ENCODE measurements at places on chromosomes 4 and X.

DNA sequence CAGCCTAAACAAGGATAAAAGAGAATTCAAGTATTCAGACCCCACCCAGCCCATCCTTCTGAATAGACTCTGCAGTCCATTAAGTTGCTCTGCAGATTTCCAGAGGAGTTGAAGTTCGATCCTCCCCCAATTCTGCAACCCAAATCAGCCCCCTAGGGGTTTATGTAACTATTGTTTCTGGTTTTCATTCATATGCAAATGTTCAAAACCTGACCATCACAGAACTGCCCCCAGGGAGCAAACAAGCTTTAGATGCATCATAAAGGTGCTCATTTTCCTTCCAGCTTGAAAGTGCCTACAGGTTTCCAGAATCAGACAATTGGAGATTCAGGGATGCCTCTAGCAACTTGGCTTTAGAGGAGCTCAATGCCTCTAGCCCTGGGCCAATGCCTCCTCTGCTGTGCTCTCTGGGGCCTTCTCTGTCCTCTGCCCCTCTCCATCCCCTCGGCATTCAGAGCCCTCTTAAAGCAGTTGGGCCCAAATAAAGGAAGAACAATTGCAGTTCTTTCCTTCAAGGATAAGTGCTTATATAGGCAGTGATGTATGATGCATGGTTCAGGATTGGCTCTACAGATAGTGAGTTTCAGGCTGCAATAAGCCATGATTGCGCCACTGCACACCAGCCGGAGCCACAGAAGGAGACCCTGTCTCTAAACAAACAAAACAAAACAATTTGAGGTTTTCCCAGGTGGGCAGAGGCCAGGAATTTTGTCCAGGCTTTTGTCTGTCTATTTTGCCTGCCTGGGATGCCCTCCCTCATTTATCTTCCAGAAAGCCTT, 23.5 kb upstream of the SPINK2 start:
- DNase-seq = no peak

DNA sequence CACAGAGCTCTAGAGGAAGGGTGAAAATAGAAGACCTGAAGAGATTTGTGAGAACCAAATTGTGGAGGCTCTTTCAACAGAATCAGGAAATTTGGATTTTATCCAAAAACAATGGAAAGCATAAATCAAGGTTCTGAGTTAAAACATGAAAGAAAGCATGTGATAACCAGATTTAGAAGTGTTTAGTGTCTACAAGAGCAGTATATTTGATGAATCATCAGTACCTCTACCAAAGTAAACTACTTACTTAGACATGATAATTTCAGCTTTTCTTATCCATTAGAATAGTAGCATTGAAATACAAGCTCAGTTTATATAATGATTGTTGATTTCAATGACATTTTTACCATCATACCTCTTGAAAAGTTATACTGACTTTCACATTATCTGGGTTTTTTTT, 25.9 kb upstream of the INTU start:
- DNase-seq = no peak

DNA sequence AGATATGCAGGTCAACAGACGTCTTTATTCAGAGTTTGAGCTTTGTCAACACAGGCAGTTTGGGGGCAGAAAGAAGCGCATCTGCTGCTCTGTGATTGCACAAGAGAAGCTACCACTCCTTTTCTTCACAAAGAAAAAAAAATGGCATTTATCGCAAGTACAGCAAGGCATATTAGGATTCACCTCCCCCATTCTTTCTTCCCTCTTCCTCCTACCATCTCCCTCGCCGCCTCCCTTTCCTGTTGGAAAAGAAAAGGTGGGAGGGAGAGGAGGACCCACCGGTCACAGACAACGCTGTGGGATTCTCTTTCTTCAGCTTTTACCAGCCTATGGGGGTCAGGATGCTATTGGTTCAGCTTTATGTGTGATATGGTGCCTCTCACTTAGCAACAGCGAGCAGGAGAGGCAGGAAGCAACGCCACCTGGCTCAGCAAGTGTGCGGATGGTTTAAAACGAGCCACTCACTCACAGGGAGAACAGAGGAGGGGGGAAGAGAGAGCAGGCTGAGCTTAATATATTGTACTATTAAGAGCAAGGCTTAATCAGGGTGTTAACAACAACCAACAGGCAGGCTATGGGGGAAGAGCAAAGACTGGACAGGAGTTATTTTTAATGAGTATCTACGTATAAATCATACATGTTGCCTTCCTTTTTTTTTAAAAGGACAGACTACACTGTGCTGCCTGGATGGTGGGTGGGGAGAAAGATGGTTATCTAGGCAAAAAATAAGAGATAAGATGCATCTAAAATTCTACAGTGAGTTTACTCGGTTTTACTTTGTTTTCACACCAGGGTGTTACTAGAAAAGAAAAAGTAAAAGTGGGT, 104.7 kb downstream of the MAML3 start:
- DNase-seq = peak; percentile 66

DNA sequence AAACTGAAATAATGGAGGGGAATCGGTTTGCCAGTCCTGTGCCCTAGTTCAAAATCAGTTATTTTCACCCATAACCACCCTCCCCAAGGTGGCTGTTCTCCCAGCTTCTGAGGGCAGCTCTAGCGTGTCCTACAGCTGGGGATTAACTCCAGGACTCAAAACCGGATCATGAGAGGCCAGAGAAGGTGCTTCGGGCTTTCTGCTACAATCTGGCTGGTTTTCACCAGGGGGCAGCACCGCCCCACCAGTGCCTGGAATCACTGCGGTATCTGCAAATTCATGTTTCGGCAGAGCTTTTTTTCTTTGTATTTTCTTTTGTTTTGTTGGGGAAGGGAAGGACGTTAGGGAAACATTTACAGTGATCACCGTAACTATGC, 28.4 kb downstream of the PDHA1 start:
- DNase-seq = peak; percentile 82

GRCh38 chr4:38149997-38150671, 189.9 kb downstream of the PTTG2 start:
- DNase-seq = peak; percentile 82

- DNase-seq = no peak
These were observed 58.5 kb downstream of the PGRMC2 start for GRCh38 chr4:128228845-128229795.
